Stimulated activated CD8-positive, alpha-beta memory T cell treated with anti-CD3 and anti-CD28 coated beads, Interleukin-12 subunit alpha, Interleukin-12 subunit beta, amount 100 ng/mL, for 4 hours (primary cell): ENCODE measurements at places on chromosomes 7 and 10.

GRCh38 chr7:27969346-27969745 is 211.2 kb downstream of the JAZF1 start:
- DNase-seq: no peak

DNA sequence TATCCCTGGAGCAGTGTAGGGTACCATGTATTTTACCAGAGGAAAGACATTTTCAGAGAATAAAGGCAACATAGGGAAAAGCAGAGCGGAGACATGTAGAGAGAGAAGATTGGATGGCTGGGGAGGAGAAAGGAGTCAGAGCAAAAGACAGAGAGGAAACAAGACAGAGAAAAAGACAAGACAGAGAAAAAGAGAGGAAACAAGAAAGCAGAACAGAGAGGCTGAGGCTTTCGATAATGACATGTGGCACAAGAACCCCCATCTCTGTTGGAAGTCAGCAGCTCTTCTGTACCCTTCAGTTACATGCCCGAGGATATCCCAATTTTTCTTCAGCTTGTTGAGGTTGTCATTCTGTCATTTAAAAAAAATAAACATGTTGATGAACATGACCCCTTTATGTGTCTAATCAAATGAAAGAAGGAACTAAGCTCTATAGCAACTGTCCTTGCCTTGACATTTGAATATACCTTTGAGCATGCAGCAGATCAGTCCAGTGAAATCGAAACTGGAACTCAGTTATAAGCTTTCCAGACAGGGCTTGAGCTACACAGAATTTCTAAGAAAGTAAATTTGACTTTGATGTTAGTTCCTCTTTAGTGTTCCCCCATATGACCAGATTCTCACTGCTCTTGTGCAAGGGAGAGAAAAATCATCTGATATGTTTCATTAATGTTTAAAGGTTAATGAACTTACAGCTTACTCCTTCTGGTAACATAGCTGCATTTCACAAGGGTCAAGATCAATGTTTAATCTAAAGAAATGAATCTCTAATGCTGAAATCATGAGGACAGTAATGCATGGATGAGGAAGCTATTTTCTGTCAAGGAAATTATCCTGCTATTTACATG is 75.1 kb upstream of the SP4 start:
- DNase-seq: no peak

DNA sequence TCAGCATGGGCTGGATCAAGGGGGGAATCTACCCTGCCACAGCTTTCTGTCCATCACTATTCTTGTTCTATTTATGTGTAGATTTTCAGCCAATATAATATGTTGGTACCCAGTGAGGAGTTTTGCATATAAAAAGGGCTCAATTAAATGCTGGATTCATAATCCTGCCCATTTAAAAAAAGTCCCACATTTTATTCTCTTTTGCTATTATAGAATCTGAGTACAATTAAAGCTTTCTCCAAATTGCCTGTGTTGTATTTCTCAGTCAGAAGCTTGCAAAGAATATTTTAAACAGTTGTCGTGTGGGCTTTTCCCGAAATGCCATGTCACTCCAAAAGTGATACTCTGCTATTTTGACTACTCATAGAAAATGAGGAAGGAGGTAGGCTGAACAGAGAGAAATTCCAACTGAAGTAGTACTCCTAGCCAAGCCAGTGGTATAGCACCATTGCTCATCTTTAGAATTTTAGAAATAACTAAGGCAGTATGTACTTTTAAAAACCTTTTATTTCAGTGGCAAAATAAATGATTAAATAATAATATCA is 108.3 kb upstream of the HDAC9 start:
- no peak for DNase-seq

GRCh38 chr10:12512332-12513002 is 163.1 kb downstream of the CAMK1D start:
- no peak for DNase-seq

- no peak for DNase-seq
These were observed 216.3 kb downstream of the CHRM2 start for GRCh38 chr7:137084607-137085380.
